Dermis microvascular lymphatic vessel endothelial cell (primary cell): ENCODE measurements at places on chromosomes 16 and 17.

- no peak for DNase-seq
Observed at GRCh38 chr16:2897110-2897509, 14.1 kb downstream of the FLYWCH2 start.

DNA sequence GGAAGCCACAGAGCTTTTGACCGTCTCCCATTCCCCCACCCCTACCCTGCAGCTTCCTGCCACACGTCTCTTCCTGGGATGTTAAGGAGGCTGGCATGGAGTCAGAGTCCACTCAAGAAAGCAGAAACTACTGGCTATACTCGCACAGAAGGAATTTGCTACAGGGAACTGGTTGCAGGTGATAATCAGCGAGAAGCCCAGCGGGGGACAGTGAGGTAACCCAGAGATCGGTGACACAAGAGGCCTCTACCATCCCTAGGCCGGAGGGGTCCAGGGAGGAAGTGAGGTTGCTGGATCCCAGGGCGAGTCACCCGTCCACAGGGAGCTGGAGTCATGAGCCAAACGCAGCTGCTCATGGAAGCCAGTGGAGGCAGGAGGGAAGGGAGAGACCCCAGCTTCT lies 93.7 kb downstream of the SDK2 start:
- DNase-seq = no peak

DNA sequence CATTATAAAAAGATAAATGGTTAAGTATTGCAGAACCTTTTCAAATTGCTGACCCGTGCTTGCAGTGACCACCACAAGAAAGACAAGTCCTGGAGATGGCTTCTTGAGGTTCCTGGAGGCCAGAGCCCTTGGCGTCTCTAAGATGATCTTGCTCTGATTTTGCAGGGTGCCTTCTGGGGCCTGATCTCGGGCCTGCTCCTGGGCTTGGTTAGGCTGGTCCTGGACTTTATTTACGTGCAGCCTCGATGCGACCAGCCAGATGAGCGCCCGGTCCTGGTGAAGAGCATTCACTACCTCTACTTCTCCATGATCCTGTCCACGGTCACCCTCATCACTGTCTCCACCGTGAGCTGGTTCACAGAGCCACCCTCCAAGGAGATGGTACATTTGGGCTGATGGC lies 63.0 kb downstream of the SLC5A11 start:
- no peak for DNase-seq

GRCh38 chr17:72416905-72417304 lies 296.1 kb downstream of the SOX9 start:
- no peak for DNase-seq

DNA sequence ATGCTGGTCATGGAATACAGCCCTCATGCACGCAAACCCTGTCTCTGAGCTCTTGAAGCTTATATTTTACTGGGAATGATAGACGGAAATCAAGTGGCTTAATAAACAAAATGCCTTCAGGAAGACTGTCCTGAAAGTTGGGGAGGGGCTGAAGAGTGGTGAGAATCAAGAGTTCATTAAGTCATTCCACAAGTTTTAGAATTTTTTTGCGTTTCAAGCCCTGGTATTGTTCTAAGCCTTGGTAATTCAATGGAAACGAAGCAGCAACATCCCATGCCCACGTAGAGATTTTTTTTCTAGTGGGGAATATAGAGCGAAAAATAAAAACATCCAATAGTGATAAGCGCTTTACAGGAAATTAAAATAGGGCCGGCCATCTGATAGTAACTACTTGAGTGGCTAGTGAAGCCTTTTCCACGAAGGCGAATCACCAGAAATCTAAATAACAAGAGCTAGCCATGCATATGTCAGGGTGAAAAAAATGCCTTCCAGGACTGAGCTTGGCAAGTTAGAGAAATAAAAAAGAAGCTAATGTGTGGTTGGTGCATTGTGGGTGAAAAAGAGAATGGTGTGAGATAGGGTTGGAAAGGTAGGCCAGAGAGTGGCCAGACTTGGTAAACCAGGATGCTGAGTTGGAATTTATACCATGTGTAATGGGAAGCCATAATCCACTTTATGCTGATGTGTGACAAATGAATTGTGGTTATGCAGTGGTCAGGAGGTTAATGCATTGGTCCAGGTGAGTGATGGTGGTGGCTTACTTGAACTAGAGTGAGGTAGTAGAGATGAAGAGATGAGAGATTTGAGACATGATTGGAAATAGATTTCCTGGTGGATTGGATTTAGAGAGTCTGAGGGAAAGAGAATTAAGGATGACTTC lies 772 bp downstream of the PFAS start:
- no peak for DNase-seq

DNA sequence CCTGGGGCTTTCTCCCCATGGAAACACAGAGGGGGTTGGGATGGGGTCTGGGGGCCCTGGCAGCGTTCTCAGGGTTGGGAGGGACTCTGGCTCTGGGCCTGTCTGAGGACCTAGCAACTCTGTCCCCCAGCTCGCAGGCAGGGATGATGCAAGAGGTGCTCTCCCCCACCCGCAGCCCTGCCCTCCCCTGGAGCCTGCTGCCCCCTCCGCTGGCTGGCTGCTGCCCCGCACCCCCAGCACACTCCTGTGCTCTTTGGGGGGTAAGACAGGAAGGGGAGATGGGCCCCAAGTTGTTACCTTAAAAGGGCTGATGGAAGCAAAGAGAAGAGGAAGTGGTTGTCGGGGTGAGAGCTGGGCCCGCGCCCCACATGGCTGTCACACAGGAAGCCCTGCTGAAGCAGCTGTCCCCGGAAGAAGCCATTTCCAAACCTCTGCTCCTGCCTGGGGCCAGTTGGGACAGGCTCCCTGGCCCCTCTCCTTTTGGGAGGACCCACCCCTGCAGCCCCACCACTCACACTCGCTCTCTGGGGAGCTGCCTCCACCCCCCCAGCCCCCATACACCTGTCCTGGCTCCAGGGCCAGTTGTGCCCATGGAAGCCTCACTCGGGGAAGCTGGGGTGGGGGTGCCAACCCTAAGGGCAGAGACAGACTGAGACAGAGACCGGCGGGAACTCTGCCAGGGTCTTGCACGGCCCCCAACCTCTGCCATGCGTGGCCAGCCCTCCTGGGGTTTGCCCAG lies 2.5 kb downstream of the CORO1A start:
- no peak for DNase-seq

- no peak for DNase-seq
Observed at GRCh38 chr17:9138161-9138717, 116.9 kb downstream of the NTN1 start.
